Epithelial cell of prostate (primary cell): ENCODE measurements at places on chromosomes 6 and 20.

- no peak for DNase-seq
These were observed 748 bp upstream of the ZNF292 start for GRCh38 chr6:87154641-87154992.

DNA sequence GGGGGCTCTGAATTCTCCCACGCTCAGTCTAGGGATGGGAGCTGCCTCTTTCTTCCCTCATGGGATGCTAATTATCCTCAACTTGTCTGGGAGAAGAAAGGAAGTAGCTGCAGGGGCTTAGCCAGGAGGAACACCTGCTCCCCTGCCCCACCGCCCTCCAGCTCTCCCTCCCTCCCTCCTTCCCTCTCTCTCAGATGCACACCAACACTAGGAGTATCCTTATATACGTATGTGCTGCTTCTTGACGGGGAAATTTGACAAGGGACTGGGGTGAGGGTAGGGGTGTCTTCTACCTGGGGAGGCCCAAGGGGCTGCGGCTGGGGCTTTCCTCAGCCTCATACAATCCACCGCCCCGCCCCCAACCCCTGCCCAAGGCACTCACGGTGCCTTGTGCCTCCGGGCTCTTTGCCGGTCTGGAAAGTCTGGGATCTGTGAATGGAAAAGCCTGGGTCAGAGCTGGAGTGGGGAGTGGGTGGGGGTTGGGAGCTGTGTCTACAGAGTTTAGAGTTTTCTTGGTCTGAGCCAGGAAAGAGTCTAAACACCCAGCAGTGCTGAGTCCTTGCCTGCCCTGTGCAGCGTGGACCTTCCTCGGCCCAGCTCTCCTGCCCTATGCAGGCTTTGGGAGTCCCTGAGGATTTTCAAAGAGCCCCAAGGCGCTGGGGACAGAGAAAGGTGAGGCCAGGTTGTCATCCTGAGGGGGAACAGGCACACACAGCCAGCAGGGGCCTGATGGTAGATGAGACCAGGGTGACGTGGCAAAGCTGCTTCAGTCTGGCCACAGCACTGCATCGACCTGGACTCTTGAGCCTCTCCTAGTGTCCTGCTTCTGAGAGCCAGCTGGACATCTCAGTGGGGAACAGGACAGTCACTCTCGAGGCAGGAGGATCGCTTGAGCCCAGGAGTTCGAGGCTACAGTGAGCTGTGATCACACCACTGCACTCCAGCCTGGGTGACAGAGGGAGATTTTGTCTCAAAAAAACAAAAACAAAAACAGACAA lies 29.3 kb upstream of the EMILIN3 start:
- no peak for DNase-seq

DNA sequence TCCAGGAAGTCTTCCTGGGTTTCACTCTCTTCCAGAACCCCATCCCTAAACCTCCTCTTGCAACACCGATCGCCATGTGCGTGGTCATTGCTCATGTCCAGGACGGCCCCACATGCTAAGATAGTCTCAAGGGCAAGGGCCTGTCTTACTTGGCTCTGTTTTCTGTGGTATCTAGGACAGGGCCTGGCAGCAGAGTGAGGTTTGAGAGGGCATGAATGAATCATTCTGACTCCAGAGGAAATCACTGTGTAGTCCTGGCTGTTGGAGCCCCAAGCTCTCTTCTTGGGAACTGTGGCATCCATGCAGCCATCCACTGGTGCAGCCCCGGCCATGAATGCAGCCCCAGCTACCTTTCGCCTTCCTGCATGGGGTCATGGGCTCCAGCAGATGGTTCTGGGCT lies 12.4 kb downstream of the SIRPA start:
- DNase-seq, result no peak

DNA sequence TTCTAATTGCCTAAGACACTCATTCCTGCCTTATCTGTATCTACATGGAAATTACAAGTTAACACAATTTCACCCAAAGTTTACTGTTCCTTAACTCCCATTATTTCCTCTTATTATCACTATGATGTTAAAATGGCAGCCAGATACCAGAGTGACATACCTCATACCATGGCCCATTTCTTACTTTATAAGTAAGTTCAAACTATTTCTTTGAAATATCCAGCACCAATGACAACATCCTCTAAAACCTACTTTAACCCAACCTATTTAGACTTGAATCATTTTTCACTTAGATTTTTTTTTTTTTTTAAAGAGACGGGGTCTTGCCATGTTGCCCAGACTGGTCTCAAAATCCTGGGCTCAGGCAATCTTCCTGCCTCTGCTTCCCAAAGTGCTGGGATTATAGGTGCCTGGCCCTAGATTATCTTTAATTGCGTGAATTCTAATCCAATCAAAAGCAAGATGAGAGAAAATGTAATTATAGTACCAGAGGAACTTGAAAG lies 10.0 kb downstream of the REV3L start:
- DNase-seq, result no peak

DNA sequence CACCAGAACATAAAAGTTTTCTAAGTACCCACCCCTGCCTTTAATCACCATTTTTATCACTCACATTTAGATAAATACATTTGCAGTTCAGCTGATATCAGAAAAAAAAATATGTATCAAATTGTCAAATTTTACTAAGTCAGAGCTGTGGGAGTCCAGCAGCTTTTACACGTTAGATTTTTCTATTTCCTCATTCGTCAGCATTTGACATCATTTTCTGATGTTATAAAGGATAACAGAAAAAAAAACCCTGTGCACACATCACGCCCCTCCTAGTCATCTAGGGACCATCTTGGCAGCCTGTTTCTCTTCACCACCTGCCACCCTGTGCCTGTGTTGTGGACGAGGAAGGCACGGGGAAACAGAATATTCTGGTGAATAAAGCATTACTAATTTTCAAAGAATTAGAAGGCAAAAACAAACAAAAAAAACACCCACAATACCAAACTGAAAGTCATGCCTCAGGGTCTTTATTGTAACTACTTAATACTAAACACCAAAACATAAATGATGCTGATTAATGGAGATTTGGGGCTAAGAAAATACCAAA lies 12.4 kb downstream of the B4GALT5 start:
- no peak for DNase-seq

DNA sequence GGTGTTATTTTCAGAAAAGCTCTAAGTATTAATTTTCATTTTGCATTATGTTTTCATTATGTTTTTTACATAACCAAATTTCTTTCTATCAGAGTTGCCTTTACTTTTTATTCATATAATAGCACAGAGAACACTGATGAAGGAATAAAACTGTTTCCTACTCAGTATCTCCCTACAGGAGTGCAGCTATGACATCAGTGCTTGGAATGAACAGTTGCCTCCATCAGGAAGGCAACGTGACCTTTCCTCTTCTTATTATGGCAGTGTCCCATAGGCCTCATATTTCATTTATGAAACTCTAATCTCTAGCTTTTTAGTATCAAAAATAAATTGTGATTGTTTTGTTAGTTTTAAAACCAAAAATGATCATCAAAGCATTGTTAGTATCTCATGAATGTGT lies 712.8 kb downstream of the CD109 start:
- DNase-seq, result no peak

DNA sequence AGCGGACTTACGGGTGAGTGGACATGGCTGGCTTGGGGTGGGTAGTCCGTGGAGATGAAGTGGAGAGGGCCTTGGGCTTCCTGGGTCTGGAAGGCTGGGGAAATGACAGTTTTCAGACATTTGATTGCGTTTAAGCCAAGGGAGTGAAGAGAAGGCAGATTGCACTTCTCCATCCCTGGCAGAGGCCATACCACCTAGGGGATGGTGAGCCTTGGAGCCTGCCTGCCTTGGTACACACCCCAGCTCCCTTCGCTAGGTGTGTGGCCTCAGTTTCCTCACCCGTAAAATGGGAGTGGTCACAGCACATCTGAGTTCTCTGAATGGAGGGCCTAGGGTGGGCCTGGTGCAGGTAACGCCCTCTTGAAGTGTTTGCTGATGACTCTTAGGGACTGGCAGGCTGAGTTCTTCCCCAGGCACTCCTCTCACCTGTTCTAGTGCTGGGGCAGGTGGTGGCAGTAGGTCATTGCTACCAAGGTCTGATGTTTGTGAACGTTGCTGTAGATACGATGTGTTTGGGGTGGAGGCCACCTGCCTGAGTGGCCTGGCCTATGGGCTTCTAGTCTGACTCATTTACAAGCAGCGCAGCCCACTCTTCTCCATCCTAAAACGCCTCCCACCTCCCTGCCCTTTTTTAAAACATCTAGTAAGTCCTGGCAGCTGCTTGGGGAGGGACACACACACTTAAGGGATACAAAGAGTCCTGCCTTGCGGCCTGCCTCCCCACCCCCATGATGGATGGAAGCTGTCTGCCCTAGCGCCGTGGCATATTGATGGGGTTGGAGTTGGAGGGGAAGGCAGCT lies 2.3 kb downstream of the RBM38 start:
- no peak for DNase-seq

- DNase-seq, result no peak
These were observed 21.7 kb downstream of the SEC63 start for GRCh38 chr6:107936162-107936909.

- no peak for DNase-seq
These were observed 64.4 kb downstream of the SNAP25 start for GRCh38 chr20:10282979-10283456.

- DNase-seq, result no peak
These were observed 415.8 kb downstream of the PREX1 start for GRCh38 chr20:48411919-48412522.

- no peak for DNase-seq
These were observed 62.2 kb upstream of the BMP2 start for GRCh38 chr20:6705106-6705766.

DNA sequence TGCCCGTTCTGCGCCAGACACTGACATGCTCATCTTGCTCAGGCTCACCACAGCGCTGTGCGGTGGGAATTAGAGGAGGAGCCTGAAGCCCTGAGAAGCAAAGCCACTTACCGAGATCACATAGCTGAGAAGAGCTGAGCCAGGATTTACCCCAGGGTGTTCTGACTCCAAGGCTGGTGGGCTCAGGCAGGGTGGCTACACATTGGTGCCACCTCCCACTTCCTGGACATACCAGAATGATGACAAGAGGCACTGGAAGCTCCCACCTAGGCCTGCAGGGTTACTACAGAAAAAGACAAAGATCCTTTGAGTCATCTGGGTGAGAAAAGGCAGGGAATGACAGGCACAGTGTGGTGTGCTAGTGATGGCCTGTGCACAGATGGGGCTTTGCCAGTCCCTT lies 24.4 kb upstream of the FKBP1A start:
- DNase-seq, result no peak

DNA sequence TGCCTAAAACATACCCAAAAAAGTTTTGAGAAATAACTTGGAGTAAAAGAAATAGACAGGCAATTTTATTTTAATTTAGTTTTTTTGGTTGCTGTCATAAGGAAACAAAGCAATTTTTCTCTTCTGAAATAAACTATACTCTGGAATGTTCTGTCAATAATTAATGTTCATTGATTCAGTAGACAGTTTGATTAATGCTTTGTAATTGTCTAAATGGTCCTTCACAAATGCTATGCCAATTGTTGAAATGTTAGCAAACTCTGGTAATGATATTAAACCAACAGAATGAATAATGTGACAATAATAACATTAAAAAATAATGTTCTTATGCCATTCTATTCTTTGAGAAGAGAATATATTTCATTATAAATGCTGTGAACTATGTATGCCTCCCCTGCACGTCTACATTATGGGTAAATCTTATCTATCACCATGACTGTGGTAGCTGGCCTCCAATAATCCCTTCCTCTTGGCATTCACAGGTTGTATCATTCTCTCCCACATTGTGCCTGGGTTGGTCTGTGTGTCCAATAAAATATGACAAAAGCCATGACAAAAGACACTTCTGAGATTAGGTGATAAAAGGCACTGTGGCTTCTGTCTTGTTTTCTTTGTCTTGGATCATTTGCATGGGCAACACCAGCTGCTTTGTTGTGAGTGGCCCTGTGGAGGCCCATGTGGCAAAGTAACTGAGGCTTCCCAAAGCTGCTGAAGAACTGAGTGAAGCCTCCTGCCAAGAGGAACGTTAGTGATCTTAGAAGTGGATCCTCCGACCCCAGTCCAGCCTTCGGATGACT lies 25.1 kb downstream of the IL20RA start:
- no peak for DNase-seq

DNA sequence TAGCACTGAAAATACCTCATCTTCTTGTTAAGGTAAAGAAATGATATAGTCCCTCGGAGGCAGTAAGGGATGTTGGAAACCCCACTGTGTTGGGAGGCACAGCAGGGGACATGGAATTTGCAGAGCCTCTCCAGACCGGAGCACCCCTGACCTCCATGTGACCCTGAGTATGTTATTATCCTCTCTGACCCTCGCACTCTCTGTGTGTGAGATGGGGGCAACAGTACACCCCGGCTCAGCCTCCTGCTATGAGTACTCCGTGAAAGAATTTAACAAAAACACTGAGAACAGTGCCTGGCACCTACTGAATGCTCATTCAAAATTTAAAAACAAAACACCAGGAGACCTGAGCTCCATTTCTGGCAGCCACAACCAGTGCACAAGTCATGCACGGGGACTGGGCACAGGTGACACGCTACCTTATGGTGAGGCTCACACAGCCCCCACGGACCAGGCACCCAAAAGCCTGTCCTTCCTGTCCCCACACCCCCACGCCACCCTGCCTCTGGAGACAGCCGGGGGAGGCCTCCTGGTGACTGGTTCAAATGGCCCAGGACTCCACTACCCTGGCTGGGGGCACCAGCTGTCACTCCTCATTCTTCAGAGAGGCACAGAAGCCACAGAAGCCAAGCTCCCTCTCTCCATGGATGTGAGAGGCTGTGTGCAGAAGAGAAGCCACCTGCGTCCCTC lies 6.1 kb downstream of the NINL start:
- no peak for DNase-seq

GRCh38 chr6:43376551-43376981 lies 7.1 kb upstream of the ZNF318 start:
- DNase-seq, result peak; percentile 80

- DNase-seq, result no peak
These were observed 530.1 kb downstream of the HAO1 start for GRCh38 chr20:7410150-7410549.

DNA sequence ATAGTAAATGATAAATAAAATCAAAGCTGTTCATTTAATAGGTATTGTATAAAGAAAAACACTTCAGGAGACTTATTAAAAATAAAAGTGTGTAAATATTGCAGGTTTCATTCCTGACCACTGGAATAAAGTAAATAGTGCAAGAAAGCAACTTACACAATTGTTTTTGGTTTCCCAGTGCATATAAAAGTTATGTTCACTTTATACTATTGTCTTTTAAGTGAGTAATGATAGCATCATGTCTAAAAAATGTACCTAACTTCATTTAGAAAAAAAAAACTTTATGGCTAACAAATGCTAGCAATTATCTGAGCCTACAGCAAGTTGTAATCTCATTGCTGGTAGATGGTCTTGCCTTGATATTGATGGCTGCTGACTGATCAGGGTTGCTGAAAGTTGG lies 726.6 kb upstream of the POU3F2 start:
- no peak for DNase-seq

GRCh38 chr6:96186094-96186493 lies 170.3 kb downstream of the FUT9 start:
- DNase-seq, result no peak

- DNase-seq, result no peak
These were observed 429.2 kb upstream of the IRAK1BP1 start for GRCh38 chr6:78438135-78438534.

- DNase-seq, result no peak
These were observed 7.0 kb upstream of the PTPRA start for GRCh38 chr20:2866236-2866635.
